Activated naive CD4-positive, alpha-beta T cell (primary cell): ENCODE measurements at places on chromosomes 6 and 20.

GRCh38 chr6:144585217-144585814, 300.2 kb downstream of the UTRN start:
- DNase-seq, result no peak

- DNase-seq, result no peak
Observed at GRCh38 chr6:5151360-5151954, 66.3 kb downstream of the PPP1R3G start.

DNA sequence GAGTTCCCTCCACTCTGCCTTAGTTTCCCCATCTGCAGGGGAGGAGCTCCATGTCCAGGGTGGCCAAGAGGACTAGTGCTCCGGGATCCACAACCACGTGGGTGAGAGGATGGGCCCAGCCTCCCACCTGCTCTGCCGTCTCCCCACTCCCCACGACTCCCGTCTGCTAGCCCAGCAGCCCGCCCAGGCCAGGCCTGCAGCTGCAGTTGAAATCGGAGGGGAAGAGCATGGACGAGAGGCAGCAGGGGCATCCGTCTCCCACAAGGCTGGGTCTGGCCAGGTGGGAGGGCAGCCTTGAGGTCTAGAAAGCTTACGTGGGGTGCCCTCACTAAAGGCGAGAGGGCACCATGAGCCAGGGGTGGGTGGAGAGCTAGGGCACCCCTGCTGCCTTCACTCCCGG, 8.6 kb downstream of the NOL4L start:
- no peak for DNase-seq

DNA sequence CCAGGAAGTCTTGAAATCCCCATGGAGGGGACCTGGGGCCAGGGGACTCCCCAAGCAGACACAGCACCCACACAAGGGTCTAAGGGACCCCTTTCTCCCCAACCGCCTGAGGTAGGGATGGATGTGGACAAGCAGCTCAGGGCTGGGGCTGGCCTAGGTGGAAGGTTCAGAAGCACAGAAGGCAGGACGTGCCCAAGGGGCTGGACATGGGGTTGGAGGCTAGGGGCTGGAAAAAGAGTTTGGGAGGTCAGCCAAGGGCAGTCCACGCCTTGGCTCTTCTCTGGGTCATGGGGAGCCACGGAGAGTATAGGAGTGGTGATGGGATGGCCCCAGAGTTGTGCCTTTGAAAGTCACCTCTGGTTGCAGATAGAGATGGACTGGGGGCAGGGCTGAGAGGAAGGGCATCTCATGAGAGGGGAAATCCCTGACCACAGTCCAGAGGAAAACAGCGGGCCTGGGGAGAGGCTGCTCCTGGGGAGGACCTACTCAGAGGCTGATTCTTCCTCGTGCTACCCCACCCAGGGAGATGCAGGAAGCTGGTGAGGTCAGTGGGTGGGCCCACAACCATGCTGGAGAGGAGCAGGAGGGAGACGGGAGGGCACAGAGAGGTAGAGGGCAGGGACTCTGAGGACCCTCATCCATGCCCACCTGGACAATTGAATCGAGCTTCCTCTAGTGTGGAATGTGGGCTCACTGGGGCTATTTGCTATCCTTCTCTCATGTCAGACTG, 2.5 kb upstream of the HSPA12B start:
- no peak for DNase-seq

DNA sequence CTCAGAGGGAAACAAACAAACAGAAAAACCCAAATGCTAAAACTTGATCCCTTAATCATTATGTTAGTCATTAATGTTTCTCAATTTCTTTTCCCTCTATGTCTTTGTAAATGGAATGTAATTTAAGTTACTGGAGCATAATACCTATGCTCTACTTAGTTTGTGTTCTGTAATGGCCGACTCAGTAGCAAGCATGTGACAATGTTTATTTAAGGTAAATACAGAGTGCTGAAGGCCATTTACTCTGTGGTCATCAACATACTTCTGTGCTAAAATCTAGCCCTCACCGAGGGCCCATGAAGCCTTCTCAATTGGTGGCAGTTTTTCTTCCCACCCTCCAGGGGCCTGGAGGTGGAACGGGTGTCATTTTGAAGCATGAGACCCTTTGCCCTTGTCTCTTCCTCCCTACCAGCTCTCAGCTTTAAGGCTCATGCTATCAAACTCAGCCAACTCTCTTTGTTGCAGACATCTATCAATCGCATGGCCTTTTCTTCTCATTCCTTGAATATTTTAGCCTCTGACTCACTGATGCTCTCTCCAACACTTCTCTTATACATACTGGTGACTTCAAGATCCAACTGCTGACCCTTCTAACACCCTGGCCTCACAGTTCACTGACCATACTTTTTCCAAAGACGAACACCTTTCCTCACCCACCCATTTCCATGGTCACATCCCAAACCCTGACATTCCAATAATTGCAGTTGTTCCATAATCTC, 48.2 kb downstream of the STX7 start:
- no peak for DNase-seq

DNA sequence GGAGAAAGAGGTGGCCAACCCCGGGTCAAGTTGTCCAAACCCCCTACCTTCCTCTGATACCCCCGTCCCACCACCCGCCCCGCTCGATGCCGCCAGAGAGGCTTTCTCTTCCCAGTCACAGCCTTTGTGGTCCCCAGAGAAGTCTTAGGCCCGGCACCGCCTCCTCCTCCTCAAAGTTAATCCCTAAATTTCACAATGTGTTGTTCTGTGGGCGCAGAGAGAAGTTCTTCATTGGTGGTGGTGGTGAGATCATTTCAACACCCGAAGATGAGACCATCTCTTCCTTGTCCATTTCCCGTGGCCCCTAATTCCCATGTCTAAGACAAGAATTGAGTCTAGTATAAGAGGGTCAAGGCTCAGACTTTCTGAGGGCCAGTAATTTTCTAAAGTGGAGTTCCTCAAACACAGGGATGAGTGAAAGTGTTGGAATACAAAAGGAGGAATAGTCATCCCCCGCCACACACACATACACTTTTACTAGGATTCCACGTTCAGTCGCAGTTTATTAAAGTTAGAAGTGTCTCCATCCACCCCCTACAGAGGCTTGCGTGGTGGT, 10.4 kb downstream of the TRIM31 start:
- no peak for DNase-seq

- no peak for DNase-seq
Observed at GRCh38 chr6:36318690-36319435, 17.8 kb downstream of the BNIP5 start.

- no peak for DNase-seq
Observed at GRCh38 chr6:46894433-46894832, 27.3 kb downstream of the ADGRF5 start.

GRCh38 chr20:29874476-29875202, 1382.8 kb upstream of the DEFB115 start:
- DNase-seq, result no peak

DNA sequence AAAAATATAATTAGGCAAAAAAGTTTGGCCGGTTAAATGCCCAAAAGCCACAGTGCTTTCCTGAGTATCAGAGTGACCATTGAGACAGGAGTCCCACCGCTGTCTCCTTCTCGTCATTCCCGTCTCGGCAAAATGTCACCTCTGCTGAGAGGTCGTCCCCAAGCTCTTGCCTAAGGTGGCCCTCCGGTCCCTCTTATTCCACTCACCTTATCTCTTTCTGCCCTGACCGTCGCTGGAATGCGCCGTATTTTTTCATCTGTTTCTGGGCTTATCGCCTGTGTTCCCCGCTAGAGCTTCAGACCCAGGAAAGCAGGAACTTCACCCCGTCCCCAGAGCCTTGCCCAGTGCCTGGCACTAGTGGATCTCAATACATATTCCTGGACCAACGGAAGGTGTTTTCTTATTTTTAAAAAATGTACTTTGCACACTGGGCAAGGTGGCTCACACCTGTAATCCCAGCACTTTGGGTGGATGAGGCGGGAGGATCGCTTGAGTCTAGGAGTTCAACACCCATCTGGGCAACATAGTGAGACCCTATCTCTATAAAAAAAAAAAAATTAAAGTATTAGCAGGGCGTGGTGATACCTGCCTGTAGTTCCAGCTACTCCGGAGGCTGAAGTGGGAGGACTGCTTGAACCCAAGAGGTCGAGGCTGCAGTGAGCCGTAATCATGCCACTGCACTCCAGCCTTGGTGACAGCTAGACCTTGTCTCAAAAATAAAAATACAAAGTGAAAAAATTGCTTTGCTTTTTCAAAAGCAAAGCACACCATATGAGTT, 122.8 kb upstream of the PTPN1 start:
- DNase-seq, result no peak

GRCh38 chr20:19008497-19008896, 194.9 kb downstream of the SCP2D1 start:
- DNase-seq, result no peak

GRCh38 chr20:58839991-58840747, 10.5 kb downstream of the GNAS-AS1 start:
- DNase-seq, result no peak

- no peak for DNase-seq
Observed at GRCh38 chr6:43772681-43773049, 2.7 kb downstream of the VEGFA start.

GRCh38 chr6:98841621-98842341, 7.4 kb downstream of the POU3F2 start:
- DNase-seq, result no peak

- no peak for DNase-seq
Observed at GRCh38 chr6:107421696-107422256, 37.6 kb downstream of the PDSS2 start.
